ENCODE measurements at places on chromosomes 11 and 22.

GRCh38 chr11:11733246-11733747 is 108.5 kb upstream of the USP47 start:
- no peak for DNase-seq

GRCh38 chr22:28051787-28052356 is 132.8 kb upstream of the PITPNB start:
- peak; percentile 35 for DNase-seq

- no peak for DNase-seq
Observed at GRCh38 chr11:123072332-123072761, 10.4 kb upstream of the HSPA8 start.

DNA sequence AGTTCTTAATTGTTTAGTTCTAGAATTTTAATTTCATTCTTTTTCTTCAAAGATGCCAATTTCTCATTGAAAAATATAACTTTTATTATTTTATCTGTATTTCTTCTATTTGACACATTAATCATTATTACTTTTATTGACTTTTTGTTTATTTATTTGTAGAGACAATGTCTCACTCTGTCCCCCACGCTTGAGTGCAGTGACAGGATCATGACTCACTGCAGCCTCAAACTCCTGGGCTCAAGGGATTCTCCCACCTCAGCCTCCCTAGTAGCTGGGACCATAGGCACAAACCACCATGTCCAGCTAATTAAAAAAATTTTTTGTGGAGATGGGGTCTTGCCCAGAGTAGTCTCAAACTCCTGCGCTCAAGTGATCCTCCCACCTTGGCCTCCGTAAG is 30.3 kb upstream of the FBLN1 start:
- no peak for DNase-seq

All from stromal cell of bone marrow (primary cell).